ENCODE measurements at places on chromosomes 11 and 22.
A peak's percentile ranks its signal among the peaks of the same experiment; 100 is the strongest.

DNA sequence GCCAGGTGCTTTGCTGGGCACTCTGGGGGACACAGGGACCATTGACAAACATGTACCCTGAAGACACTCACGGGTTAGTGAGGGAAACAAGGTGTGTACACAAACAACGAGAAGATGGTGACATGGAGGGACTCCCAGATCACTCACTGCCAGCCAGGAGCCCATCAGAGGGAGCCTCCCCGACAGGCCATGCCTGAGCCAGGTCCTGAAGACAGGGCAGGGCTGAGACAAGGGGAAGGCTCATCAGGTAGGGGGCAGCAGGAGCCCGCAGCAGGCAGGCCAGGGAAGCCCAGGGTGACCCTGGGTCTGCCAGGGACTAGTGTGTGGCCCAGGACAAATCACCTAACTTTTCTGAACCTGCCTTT, 127.9 kb downstream of the BUD13 start:
- DNase-seq, result no peak

DNA sequence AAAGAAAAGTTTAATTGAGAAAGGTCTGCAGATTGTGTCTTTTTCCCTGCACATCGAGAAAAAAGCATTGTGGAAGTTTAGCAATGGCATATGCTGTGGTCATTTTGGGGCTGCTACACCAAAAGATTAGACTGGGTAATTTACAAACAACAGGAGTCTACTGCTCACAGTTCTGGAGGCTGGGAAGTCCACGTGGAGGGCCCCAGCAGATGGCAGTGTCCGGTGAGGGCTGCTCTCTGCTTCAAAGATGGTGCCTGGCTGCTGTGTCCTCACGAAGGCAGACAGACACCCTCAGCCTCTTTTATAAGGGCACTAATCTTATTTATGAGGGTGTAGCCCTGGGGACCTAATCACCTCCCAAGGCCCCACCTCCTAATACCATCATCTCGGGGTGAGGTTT, 21.1 kb downstream of the PHF21B start:
- no peak for DNase-seq

DNA sequence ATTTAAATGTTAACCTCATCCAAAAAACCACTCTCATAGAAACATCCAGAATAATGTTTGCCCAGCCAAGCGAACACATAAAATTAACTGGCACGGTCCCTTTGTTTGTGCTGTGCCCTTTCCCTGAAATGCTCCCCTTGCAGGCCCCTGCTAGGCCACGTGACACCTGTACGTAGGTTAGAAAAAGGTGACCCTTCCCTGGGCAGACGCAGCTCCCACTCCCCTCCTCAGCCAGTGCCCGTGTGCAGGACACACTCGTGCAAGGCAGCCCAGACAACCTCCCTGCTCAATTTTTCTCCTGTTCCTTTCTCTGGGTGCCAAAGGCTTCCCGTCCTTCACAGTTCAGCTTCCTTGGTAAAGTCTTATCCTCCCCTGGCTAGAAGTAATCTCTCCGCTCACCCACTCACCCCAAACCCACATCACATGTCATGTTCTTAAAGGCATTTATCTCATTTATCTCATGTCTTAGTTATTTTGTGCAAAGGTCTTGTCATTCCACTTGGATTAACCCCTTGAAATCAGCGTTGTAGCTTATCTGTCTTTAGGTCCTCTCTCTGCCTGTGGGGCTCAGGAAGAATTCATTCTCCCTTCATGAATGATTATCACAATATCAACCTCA, 20.7 kb downstream of the FAM83F start:
- no peak for DNase-seq

- peak; percentile 18 for DNase-seq
Measured at GRCh38 chr22:50058906-50059880, 1.1 kb upstream of the TTLL8 start.

DNA sequence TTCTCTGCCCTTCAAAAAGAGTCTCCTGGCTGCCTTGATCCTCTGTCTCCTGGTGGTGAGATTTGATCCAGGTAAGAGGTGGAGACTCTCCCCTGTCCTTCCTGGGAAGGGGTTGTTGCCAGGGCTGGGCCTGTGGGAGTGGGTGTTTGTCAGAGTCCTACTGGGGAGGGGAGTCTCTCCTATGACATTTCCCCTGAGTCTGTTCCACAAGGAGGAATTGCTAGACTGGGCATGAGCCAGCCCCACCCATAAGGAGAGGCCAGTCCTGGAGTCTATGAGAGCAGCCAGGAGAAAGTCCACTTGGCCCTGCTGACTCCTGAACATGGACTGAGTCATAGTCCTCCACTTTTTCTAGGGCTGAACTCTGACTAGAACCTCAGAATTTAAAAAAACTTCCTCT, 7.4 kb downstream of the PEX26 start:
- no peak for DNase-seq

GRCh38 chr11:8055836-8056526, 25.0 kb upstream of the TUB start:
- no peak for DNase-seq

GRCh38 chr11:8247312-8247711, 16.4 kb downstream of the LMO1 start:
- DNase-seq, result no peak

All from HTR-8/SVneo (cell line).